Prostate gland (tissue), 2 donors: ENCODE measurements at places on chromosomes 2 and 18. TPM values are rescaled to one million over a fixed set of nuclear protein-coding genes. Genes with fewer than 3 reads are reported as not detected.
A peak's percentile ranks its signal among the peaks of the same experiment; 100 is the strongest.

The TMEM163 gene
- total RNA-seq = 23.1 TPM

The PAIP2B gene
- 12.8 TPM for total RNA-seq

The TMEM247 gene
- total RNA-seq = not detected

The STK16 gene
- 20.5 TPM for total RNA-seq

DNA sequence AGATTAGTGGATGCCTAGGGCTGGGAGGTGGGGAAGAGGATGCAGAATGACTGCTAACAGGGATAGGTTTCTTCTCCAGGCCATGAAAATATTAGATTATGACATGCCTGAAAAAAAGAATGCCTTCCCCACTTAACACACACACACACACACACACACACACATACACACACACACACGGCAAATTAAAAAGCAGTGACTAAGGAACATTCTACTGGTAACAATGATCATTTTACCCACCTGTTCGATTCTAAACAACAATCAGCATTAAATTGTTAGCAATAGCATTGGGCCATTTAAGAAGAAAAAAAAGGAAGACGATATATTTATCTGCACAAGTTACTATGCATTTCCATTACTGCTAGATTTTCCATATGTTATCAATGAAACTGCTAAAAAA is 10.8 kb downstream of the CACNB4 start:
- H3K4me1 ChIP-seq = no peaks in the 10 kb centered on the region
- DNase-seq = no peak
- no peaks in the 10 kb centered on the region for H3K27me3 ChIP-seq
- H3K36me3 ChIP-seq = no peaks in the 10 kb centered on the region

GRCh38 chr2:49129034-49129433 is 25.3 kb downstream of the FSHR start:
- H3K27me3 ChIP-seq = no peaks in the 10 kb centered on the region
- DNase-seq = no peak
- H3K27ac ChIP-seq = no peak overlapping the region
- H3K4me3 ChIP-seq = no peak overlapping the region

- no peaks in the 10 kb centered on the region for H3K36me3 ChIP-seq
- no peaks in the 10 kb centered on the region for H3K27me3 ChIP-seq
- no peak for DNase-seq
Observed at GRCh38 chr2:42369532-42370229, 8.7 kb upstream of the COX7A2L start.

GRCh38 chr2:182530636-182531035 is 103.8 kb upstream of the PDE1A start:
- DNase-seq = no peak
- no peaks in the 10 kb centered on the region for H3K36me3 ChIP-seq
- no peaks in the 10 kb centered on the region for H3K4me1 ChIP-seq
- H3K27me3 ChIP-seq = no peaks in the 10 kb centered on the region
- H3K27ac ChIP-seq = no peak overlapping the region
- H3K4me3 ChIP-seq = no peak overlapping the region

DNA sequence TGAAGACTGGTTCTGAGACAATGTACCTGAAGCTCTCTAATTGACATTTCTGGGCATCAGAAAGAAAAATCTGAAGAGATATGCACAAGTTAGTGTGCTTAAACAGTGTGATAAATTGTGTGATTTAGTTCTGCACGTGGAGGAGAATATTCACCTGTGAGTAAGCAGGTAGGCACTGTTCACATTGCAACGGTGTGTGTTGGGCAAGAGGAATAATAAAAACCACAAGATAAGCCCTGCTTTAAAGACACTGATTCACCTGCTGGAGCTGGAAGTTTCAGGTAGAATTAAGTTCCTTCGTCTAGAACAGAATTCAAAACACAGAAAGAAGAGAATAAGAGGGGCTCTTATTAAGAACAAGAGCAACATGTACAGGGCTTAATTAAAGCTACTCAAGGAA is 864.3 kb upstream of the SOX11 start:
- H3K27me3 ChIP-seq = peaks cover 3% of the 10 kb centered on the region
- no peak overlapping the region for H3K4me3 ChIP-seq
- no peaks in the 10 kb centered on the region for H3K36me3 ChIP-seq

GRCh38 chr2:224769489-224769888 is 53.3 kb upstream of the CCDC195 start:
- no peaks in the 10 kb centered on the region for H3K4me1 ChIP-seq
- H3K27ac ChIP-seq = no peak overlapping the region
- DNase-seq = no peak
- H3K4me3 ChIP-seq = no peak overlapping the region

DNA sequence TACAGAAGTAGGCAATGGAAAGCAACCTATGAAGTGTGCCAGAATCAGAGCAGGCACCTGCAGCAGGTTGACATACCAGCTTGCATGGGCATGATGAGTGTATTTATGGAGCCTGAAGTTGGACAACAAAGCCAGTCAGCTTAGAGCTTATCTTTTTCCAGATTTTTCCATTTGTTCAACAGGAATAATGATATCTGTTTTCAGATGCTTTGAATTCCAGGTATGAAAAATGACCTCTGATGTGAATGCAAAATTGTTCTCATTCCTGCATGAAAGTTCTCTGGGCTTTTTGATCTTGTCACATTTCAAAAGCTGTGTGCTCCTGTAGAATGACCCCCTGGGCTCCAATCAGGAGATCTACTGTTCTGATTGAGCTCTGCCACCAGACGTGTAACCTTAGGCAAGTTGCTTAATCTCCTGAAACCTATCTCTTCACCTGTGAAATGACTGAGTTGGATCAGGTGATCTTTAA is 38.2 kb upstream of the VIT start:
- H3K27me3 ChIP-seq = no peaks in the 10 kb centered on the region
- no peaks in the 10 kb centered on the region for H3K4me1 ChIP-seq
- no peak for DNase-seq
- no peaks in the 10 kb centered on the region for H3K36me3 ChIP-seq
- H3K27ac ChIP-seq = no peak overlapping the region

DNA sequence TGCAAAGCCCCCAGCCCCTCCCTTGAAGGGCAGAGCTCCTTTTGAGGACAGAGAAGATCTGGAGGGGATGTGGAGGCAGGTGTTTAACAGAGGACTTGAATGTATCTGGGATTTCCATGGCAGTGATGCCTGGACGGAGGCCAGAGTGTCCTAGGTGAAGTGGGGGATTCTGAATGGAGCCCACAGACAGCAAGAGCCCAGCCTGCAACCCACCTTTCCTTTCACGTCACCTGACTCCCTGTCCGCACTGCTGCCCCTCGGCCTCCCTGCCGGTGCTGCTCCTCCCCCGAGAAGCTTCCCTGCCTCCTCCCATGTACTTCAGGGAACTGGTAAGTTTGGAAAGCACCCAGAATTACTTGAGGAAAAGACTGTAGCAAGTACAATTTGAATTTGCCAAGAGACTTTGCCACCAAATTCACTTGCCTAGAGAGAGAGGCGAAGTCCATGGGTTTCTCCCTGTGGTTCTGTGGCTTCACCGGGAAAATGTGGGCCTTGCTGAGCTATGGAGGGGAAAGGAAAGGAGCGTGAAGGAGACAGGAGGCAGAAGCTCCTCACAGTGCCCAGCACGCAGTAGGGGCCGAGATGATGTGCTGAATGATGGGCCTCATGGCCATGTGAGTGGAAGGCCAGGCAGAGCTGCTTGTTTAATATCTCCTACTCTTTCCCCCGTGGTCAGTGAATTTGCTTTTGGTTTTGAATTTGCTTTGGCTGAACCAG is 13.9 kb upstream of the ASPRV1 start:
- no peaks in the 10 kb centered on the region for H3K36me3 ChIP-seq
- no peaks in the 10 kb centered on the region for H3K4me1 ChIP-seq
- no peak overlapping the region for H3K4me3 ChIP-seq
- DNase-seq = no peak

GRCh38 chr18:44437603-44438002 is 243.1 kb upstream of the SETBP1 start:
- no peaks in the 10 kb centered on the region for H3K4me1 ChIP-seq
- no peak overlapping the region for H3K27ac ChIP-seq
- H3K36me3 ChIP-seq = no peaks in the 10 kb centered on the region
- no peak overlapping the region for H3K4me3 ChIP-seq
- no peak for DNase-seq
- H3K27me3 ChIP-seq = no peaks in the 10 kb centered on the region

DNA sequence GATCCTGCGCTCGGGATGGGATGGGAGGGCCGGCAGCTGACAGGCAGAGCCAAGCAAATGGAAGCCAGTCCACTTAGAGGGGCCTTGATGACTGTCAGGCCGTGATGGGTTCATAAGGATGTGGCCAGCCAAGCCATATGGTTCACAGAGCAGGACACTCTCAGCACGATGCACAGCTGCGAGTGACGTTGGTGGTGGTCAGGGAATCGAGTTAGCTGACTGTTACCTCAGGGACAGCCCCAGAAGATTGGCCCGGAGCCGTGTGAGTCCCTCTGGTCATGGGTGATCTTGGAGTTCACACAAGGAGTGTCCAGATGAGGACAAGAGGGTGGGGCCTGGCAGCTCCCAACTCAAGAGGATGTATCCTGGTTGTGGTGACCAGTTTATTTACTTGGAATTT is 70.2 kb downstream of the TPGS2 start:
- no peaks in the 10 kb centered on the region for H3K36me3 ChIP-seq
- H3K4me1 ChIP-seq = peaks cover 6% of the 10 kb centered on the region
- H3K27me3 ChIP-seq = no peaks in the 10 kb centered on the region
- no peak for DNase-seq
- H3K4me3 ChIP-seq = no peak overlapping the region
- H3K27ac ChIP-seq = no peak overlapping the region

- no peaks in the 10 kb centered on the region for H3K27me3 ChIP-seq
- H3K4me3 ChIP-seq = no peak overlapping the region
- H3K27ac ChIP-seq = no peak overlapping the region
- DNase-seq = no peak
- no peaks in the 10 kb centered on the region for H3K36me3 ChIP-seq
- no peaks in the 10 kb centered on the region for H3K4me1 ChIP-seq
Observed at GRCh38 chr2:57962861-57963260, 83.7 kb upstream of the VRK2 start.

- no peak overlapping the region for H3K27ac ChIP-seq
- H3K4me3 ChIP-seq = no peak overlapping the region
- no peaks in the 10 kb centered on the region for H3K27me3 ChIP-seq
- no peaks in the 10 kb centered on the region for H3K36me3 ChIP-seq
- no peaks in the 10 kb centered on the region for H3K4me1 ChIP-seq
Observed at GRCh38 chr18:54149078-54149697, 75.3 kb downstream of the MBD2 start.

- no peaks in the 10 kb centered on the region for H3K27me3 ChIP-seq
- no peak overlapping the region for H3K27ac ChIP-seq
- H3K36me3 ChIP-seq = no peaks in the 10 kb centered on the region
- H3K4me3 ChIP-seq = no peak overlapping the region
- no peaks in the 10 kb centered on the region for H3K4me1 ChIP-seq
Observed at GRCh38 chr2:96508521-96509113, 3.5 kb upstream of the NEURL3 start.

- no peak overlapping the region for H3K27ac ChIP-seq
- no peak for DNase-seq
- H3K4me1 ChIP-seq = no peaks in the 10 kb centered on the region
- no peaks in the 10 kb centered on the region for H3K27me3 ChIP-seq
- no peaks in the 10 kb centered on the region for H3K36me3 ChIP-seq
- no peak overlapping the region for H3K4me3 ChIP-seq
Observed at GRCh38 chr18:78087338-78087737, 837.7 kb downstream of the GALR1 start.

DNA sequence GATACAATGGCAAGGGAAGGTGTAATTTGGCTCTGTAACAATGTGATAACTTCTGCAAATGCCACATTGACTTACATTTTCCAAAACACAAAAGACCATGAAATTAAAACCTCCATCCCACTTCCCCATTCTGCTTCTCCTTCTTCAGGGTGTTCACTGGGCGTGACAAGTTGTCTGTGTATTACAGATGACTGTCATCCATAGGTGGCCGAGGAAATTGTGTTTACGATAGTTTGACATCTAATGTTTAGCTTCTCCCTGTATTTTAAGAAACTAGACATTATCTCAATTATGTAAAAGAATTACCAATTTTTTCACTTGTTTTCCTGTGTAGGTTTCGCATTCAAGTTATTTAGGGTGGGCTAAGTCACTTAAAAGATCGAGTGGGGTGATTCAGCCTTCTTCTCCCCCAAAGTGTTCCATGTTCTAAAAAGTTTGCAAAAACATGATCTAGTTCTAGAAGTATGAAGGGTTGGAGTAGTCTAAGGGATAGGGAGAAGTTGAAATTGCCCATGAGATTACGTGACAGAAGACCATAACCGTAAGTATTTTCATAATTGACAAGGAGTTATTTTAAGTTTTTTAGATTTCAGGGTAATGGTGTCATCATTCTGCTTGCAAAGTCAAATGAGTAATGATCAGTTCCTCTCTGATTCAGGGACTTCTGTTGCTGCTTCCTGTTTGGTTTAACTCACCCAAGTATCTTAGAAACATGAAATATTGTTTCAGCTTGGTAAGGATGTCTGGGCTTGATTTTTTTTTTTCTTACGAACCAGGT is 25.2 kb upstream of the CYTIP start:
- no peaks in the 10 kb centered on the region for H3K27me3 ChIP-seq
- H3K36me3 ChIP-seq = no peaks in the 10 kb centered on the region

GRCh38 chr18:13216711-13217465 is 1.7 kb upstream of the LDLRAD4 start:
- H3K4me3 ChIP-seq = peak overlapping the region; percentile 75
- DNase-seq = no peak
- peaks cover 13% of the 10 kb centered on the region for H3K4me1 ChIP-seq
- no peaks in the 10 kb centered on the region for H3K27me3 ChIP-seq
- no peaks in the 10 kb centered on the region for H3K36me3 ChIP-seq
- peak overlapping the region; percentile 69 for H3K27ac ChIP-seq
